ENCODE measurements at places on chromosomes 12 and 14.
A peak's percentile ranks its signal among the peaks of the same experiment; 100 is the strongest.

DNA sequence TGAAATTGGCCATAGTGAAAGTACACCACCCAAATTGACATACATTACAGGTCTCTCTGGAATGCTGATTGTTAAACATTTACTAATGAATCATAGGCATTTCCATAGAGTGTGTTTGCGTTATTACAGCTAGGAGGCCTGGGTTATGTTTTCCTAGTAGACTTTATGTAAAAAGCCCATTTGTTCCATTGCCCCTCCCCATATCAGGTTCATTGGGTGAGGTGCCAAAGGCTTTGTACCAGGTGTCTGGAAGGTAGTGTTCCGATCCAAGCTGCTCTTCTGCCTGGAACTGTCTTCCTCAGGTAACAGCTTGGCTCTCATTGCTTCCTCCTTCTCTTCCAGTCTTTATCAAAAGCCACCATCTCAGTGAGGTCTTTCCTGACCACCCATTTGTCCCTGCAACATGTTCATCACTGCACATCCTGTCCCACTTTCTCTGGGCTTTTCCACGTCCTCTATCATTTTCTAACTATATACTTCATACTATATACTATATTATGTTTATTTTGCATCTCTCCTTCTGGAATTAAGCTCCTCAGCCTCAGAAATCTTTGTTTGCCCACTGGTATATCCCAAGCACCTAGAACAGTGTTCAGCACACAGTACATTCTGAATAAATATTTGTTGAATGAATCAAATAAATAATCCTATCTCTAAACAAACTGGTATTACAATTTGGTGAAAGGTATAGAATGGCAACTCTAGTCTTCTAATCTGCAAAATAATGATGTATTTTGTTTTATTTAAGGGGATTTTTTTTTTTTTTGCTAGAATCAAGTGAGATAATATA, 252.3 kb downstream of the KTN1 start:
- DNase-seq: no peak

- DNase-seq: no peak
Observed at GRCh38 chr14:69087061-69087461, 65.9 kb downstream of the DCAF5 start.

GRCh38 chr14:60153991-60154390, 11.2 kb downstream of the DHRS7 start:
- DNase-seq: no peak

GRCh38 chr12:112543751-112544150, 125.0 kb downstream of the PTPN11 start:
- no peak for DNase-seq

GRCh38 chr14:92121207-92121669, 268 bp downstream of the NDUFB1 start:
- no peak for DNase-seq

DNA sequence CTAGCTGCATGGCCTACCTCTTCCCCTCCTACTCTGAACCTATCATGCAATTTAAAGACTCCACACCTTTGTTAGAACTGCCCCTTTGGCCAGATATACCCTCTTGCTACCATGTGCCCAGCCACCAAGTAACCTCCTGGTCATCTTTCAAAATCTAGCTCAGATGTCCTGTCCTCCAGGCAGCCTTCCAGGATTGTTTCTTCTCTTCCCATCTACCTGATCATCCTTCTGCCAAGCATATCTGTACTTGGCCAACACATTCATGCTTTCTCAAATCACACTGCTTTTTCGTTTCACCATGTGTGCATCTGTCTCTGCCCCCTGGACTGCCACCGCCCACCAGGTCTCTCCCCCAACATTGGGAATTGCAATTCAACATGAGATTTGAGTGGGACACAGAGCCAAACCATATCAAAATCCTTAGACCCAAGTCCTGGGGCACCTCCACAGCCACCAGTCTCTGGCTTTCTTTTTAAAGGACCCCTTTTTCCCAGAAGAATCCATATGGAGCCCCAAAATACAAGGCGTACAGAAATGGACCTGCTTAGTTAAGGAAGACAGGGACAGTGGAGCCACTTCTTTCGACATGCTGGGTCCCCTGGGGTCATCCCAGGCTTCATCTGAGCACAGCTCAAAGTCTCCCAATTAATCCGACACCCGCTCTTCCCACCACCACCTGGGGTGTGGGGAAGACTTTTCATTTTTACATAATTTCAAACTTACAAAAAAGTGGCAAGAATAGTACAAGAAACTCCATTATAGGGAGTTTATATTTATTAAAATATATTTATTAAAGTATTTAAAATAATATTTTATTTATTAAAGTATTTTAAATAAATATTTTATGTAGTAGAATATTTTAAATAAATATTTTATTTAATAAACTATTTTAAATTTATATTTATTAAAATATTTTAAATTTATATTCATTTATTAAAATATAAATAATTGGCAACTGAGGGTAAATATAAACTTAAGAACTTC, 7.9 kb upstream of the CMKLR1 start:
- no peak for DNase-seq

- DNase-seq: no peak
Observed at GRCh38 chr12:94126067-94126466, 22.3 kb upstream of the PLXNC1 start.

GRCh38 chr12:10721651-10722501, 1.2 kb downstream of the YBX3 start:
- peak; percentile 24 for DNase-seq

GRCh38 chr12:2341871-2342270, 289.1 kb downstream of the CACNA1C start:
- no peak for DNase-seq

DNA sequence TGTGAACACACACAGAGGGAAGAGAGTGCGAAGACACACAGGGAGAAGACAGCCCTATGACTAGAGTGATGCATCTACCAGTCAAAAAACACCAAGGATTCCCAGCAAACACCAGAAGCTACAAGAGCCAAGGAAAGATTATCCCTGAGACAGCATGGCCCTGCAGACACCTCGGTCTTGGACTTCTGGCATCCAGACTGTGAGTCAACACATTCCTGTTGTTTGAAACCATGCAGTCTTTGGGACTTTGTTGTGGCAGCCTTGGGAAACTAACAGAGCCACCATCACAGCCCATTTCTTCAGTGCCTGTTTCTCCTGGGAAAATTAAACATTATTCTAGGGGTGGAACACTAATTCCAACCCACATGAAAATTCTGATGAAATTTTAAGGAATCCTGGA, 220.6 kb downstream of the GXYLT1 start:
- DNase-seq: no peak

DNA sequence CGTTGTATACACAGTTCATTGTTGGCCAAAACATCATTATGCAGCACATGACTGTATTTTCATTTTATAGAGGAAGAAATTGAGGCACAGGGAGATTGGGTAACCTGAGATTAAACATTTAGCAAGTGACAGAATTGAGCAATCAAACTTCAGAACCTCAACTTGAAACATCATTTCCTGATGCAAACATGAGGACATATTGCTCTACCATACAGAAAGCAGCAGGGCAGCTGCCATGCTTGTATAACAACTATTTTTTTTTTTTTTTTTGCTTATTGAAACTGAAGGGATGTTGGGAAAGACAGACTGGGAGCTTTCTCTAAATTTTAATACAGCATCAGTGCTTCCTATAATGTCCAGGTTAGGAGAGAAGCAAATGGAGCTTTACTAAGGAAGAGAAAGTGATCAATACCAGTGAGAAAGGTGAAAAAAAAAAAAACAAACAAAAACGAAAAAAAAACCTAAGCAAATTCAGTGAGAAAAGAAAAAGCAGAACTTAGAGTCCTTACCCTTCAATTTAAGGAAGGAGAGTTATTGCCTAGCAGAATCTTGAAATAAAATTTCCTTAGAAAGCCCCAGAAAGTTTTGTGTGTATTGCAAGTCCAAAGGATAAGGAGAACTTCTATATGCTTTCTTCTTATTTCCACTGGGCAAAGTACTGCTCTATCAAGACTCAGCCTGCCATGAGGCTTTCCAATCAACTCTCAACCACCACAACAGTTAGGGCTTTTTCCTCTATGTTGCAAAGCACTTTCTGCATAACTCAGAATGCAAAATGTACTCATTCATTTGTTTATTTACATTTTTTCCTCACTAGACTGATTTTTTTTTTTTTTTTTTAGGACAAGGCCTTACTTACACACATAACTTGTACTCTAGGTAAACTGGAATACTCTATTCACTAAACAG, 21.6 kb downstream of the BTG1 start:
- no peak for DNase-seq

DNA sequence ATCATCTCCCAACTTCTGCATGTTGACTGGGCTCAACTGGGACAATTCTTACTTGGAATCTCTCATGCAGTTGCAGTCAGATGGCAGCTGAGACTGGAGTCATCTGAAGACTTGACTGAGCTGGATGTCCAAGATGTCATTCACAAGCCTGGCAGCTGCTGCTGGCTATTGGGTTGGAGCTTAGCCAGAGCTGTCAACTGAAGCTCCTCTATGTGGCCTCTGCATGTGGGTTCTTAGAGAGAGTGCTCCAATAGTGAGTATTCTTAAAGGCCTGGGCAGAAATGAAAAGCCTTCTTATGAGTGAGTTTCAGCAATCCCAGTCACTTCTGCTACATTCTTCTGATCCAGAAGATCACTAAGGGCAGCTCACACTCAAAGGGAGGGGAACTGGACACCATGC, 440.9 kb downstream of the LRIG3 start:
- no peak for DNase-seq

- DNase-seq: no peak
Observed at GRCh38 chr12:59895166-59895775, 299.4 kb downstream of the SLC16A7 start.

GRCh38 chr14:51462182-51462581, 189.5 kb upstream of the FRMD6 start:
- DNase-seq: no peak

- no peak for DNase-seq
Observed at GRCh38 chr12:47123730-47124129, 44.0 kb upstream of the AMIGO2 start.

DNA sequence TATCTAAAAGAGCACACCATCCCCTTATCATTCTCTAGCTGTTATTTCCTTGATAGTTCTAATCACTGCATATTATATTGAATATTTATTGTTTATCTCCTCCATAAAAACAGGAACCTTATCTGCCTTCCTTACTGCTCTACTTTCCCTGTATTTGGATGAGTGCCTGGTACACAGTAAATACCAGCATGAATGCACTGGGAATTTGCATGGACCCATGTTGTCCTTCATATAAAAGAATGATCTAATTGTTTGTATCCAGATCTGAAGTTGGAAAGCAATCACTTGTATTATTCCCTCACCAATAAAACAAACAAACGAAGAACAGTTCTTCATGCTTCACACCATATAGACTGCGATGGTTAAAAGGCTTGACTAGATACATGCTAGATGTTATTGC, 15.3 kb upstream of the CNOT2 start:
- DNase-seq: no peak

DNA sequence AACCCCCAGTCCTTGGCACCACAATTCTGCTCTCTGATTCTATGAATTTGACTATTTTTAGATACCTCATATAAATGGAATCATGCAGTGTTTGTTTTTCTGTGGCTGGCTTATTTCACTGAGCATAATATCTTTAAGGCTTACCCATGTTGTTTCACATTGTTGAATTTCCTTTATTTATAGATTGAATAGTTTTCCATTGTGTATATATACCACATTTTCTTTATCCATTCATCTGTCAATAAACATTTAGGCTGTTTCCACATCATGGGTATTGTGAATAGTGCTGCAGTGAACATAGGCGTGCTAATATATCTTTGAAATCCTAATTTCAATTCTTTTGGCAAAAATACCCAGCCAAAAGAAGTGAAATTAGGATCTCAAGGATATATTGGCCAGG, 126.7 kb upstream of the SLC38A2 start:
- no peak for DNase-seq

- DNase-seq: no peak
Observed at GRCh38 chr14:103031956-103032355, 25.4 kb downstream of the CDC42BPB start.

DNA sequence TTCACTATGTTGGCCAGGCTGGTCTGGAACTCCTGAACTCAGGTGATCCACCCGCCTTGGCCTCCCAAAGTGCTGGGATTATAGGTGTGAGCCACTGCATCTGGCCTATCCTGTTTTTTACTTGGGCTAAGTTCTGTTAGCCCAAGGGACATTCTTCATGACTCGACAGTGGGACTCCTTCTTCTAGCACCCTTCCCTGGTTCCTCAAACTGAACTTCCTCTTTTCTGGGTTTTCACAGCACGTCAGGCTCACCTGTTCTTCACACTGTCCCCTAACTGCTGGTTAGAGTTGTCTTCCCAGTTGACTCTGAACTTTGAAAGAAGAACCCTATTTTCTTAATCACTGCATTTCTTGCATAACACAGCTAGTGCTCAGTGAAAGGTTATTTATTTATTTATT, 22.5 kb downstream of the CABP1 start:
- no peak for DNase-seq

DNA sequence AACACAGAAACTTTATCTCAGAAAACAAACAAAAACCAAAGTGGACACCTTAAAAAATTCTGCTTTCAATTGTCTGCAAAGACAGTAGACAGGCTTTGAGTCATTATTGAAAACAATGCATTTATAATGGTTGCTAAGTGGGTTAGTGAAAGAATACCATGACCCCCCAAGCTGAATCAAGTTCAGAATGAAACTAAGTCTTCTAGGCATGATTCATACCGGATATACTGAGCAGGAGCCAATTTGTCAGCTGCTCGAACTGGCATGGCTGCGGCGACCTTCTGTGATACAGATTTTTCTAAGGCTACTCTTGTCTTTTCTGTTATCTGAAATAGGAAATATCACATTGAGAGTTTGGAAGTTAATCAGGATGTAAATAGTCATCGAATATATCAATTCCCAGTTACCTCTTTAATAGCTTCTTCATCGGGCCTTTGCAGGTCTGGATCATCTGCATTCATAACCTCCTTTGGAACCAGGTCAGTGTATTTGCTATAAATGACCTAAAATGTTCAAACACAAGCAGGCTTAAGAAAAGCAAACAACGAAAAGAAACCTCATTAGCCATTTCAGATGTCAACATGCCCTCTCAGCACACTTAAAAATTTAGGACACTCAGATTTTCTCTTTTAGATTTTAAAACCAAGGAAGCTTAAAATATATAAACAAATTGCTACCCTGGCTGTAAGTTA, 22.3 kb downstream of the SNW1 start:
- DNase-seq: no peak

- no peak for DNase-seq
Observed at GRCh38 chr12:133227281-133227852, 8.3 kb downstream of the ANHX start.

DNA sequence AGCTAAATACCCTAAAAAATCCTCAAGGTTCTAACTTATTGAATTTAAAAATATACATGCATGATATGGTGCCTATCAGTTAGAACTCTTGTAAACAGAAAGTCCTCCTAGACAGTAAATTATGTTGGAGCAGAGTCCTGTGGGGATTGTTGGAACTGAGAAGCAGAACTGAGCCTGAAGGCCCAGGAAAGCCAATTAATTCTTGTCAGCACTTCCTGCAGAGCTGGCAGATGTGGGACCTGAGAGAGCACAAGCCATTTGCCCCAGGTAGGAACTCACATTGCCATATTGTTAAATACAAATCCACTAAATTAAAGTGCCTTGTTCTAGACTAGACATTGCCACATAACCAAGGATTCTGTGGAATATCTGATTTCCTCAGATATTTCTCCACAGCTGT, 117.1 kb downstream of the RTN1 start:
- DNase-seq: no peak

GRCh38 chr12:96221391-96221790, 27.2 kb downstream of the ELK3 start:
- no peak for DNase-seq

- DNase-seq: no peak
Observed at GRCh38 chr12:70736351-70737133, 99.3 kb upstream of the PTPRB start.

All from T-helper 22 cell (primary cell).